ENCODE measurements at places on chromosomes 12 and 14.

GRCh38 chr12:11227373-11227772, 40.6 kb upstream of the TAS2R42 start:
- H3K4me3 ChIP-seq = no peak overlapping the region
- H3K27me3 ChIP-seq = peaks cover 3% of the 10 kb centered on the region
- H3K36me3 ChIP-seq = no peaks in the 10 kb centered on the region
- DNase-seq = no peak

DNA sequence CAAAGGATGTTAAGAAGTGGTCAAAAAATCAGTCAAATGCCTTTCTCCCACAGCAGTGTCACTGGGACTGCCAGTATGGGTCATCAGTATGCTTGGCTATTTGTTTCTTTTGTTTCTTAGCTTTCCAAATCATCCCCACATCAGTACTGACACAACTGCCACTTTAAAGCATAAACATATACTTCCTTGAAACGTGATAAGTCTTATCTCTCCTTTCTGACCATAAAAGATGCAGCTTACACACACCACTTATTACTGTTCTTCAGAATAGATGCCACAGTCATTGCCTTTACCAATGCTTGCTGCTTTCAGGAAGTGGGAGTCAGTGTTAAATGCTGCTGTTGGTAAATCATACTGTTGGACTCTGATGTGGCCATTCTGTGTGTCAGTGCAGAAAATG, 18.6 kb upstream of the GARIN2 start:
- H3K4me3 ChIP-seq = no peak overlapping the region
- H3K4me1 ChIP-seq = no peaks in the 10 kb centered on the region
- H3K36me3 ChIP-seq = peaks cover 5% of the 10 kb centered on the region

DNA sequence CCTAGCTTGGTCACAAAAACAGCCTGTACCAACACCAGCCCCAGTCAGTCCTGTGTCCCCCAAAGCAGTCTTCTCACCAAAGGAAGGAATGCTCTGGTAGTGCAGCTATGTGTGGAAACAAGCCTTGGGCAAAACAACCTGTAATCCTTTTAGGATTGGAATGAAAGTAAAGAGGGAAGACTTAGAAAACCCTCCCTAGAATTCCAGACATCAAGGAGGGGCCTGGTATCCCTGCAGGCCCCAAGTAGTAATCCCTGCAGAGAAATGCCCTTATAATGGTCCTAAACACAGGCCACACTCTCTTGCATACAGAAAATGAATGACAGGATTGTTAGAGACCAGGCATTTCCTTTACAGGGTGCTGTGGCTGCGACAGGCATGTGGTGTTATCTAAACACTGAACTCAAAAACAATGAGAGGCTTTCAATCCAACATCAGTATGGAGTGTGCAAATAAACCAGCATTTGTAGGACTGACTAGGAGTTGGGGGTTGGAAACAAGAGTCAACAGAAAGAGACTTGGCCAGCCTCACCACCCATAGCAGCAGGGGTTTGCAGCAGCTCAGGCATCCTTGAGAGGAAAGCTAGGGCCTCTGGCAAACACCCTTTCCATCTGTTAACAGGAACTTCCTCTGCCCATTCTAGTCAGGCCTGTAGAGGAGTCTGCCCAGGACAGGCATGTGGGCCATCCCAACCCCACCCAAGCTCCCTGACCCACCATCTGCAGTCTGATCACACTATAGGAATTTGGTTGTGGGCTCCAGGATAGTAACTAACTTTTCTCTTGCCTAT, 59.1 kb downstream of the DCAF5 start:
- no peaks in the 10 kb centered on the region for H3K36me3 ChIP-seq
- peak overlapping the region; percentile 51 for H3K27ac ChIP-seq
- no peak for DNase-seq
- peaks cover 27% of the 10 kb centered on the region for H3K4me1 ChIP-seq

DNA sequence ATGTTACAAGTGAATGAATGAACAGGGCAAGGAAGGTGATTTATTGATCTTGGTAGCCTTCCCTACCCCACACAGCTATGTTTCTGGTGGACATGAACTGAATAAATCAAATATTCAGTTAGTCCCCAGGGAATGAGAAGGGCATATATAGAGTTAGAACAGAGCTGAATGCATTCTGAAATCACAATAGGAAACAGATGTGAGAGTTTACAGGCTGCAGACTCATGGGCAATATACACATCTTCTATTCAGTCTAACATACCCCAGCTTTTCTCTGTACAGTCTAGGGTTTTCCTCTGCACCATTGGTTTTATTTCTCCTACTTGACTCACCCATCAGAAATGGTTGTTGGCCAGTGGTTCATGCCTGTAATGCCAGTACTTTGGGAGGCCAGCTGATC, 7.3 kb upstream of the STX2 start:
- DNase-seq = no peak
- no peak overlapping the region for H3K4me3 ChIP-seq
- no peaks in the 10 kb centered on the region for H3K36me3 ChIP-seq
- peaks cover 10% of the 10 kb centered on the region for H3K27me3 ChIP-seq
- H3K27ac ChIP-seq = no peak overlapping the region

DNA sequence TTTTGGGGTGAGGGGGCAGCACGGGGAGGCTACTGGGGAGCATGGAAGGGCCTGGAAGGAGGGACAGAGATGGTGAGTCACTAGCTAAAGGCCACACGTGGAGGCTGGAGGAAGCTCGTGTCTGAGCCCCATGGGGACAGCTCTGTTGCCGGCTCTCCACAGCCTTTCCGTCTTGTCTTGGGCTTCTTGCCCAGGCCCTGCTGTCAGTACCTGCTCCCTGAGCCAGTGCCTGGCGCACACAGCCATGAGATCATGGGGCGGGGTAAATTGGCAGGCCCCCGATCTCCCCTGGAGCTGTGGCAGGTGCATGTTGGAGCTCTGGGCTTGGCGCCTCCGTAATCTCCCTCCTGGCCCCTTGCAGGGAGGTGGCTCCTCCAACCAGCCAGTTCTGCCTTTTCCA, 16.1 kb upstream of the KRT80 start:
- H3K27me3 ChIP-seq = peaks cover 18% of the 10 kb centered on the region
- no peak overlapping the region for H3K27ac ChIP-seq
- no peak for DNase-seq
- no peak overlapping the region for H3K4me3 ChIP-seq
- H3K4me1 ChIP-seq = no peaks in the 10 kb centered on the region

- no peak overlapping the region for H3K27ac ChIP-seq
- H3K4me1 ChIP-seq = peaks cover 3% of the 10 kb centered on the region
- no peak for DNase-seq
Observed at GRCh38 chr12:50069539-50069938, 12.1 kb downstream of the ASIC1 start.

DNA sequence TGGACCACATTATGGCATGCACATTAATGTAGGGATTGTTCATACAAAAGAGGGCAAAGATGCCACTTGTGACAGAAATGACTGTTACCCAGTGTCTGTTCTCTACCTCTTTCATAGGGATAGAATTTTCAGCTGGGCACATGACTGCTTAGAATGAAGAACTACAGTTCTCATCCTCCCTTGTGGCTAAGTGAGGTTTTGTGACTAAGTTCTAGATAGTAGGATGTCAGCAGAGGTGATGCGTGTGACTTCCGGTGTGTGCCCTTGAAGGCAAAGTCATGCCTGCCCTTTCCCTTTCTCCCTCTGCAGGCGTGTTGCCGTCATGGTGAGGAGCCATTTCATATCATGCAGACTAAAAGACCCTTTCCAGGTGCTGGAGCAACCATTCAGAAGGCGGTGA, 99.3 kb downstream of the CACNA1C start:
- H3K36me3 ChIP-seq = no peaks in the 10 kb centered on the region
- H3K4me3 ChIP-seq = no peak overlapping the region
- no peak overlapping the region for H3K27ac ChIP-seq

DNA sequence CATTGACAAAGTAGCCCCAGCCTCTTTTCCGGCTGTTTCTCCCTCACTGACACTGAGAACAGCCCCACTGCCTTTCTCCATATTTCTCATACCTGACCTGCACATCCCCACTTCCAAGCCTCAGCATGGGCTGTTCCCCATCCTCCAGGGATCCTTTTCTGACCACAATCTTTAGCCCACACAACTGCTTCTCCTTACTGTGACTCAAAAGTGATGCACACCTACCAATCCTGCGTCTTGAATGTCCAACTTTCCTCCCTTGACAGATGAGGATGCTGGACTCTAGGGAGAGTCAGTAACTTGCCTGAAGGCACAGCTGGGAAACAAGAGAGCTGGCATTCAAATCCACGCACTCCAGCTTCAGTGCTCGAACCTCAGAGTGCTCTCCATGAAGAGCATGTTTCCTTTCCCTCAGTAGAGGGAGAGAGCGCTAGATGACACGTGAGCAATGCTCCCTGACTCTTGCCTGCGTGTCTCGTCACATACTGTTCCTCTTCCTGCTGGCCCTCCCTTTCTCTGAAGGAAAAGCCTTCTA, 75.6 kb downstream of the NTF3 start:
- H3K4me1 ChIP-seq = no peaks in the 10 kb centered on the region
- no peak overlapping the region for H3K27ac ChIP-seq
- no peaks in the 10 kb centered on the region for H3K36me3 ChIP-seq
- peaks cover 6% of the 10 kb centered on the region for H3K27me3 ChIP-seq
- no peak overlapping the region for H3K4me3 ChIP-seq
- no peak for DNase-seq

- no peak overlapping the region for H3K27ac ChIP-seq
- DNase-seq = peak; percentile 26
- peaks cover 2% of the 10 kb centered on the region for H3K27me3 ChIP-seq
- H3K4me1 ChIP-seq = peaks cover 24% of the 10 kb centered on the region
Observed at GRCh38 chr12:124543052-124543589, 24.3 kb downstream of the NCOR2 start.

DNA sequence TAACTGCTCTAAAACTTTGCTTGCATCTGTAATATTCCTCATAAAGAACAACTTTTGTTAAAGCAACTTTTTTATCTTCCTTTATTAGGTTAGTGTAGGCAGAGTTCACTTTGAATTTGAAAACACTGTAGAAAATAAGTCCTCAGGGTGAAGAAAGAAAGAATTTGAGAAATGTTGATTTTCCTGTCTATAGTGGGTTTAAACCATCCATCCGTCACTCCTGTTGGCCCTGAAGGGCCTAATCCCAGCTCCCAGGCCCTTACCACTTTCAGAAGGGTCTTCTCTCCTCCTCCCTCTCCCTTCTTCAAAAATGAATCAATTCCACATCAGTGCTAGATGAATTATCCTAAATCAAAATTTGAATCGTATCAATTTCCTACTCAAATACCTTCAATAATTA, 4.9 kb upstream of the SLC2A3 start:
- H3K4me1 ChIP-seq = peaks cover 11% of the 10 kb centered on the region
- H3K4me3 ChIP-seq = no peak overlapping the region
- H3K27ac ChIP-seq = no peak overlapping the region

DNA sequence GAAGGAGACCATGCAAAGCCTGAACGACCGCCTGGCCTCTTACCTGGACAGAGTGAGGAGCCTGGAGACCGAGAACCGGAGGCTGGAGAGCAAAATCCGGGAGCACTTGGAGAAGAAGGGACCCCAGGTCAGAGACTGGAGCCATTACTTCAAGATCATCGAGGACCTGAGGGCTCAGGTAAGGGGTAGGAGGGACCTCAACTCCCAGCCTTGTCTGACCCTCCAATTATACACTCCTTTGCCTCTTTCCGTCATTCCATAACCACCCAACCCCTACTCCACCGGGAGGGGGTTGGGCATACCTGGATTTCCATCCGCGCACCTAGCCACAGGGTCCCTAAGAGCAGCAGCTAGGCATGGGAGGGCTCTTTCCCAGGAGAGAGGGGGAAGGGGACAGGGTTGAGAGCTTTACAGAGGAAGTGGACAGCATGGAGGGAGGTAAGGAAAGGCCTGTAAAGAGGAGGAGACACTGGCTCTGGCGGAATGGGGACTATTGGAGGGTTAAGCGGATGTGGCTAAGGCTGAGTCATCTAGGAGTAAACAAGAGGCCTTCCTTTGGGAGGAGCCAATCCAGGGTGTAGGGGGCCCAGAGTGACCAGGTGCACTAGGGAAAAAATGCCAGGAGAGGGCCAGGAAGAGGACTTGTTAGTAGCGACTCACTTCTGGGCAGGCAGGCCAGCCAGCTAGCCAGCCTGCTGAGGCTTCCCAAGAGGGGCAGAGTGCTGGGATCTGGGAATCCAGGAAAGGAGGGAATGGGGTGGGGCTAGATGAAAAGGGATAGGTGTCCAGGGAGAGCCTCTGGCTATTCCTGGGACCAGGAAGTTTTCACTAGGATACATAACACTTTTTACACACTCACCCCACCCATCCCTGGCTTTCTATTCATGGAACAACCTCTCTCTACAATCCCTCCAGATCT, 754 bp downstream of the KRT18 start:
- H3K4me1 ChIP-seq = peaks cover 1% of the 10 kb centered on the region
- no peak overlapping the region for H3K27ac ChIP-seq
- DNase-seq = no peak
- no peaks in the 10 kb centered on the region for H3K36me3 ChIP-seq
- peak overlapping the region; percentile 41 for H3K4me3 ChIP-seq

DNA sequence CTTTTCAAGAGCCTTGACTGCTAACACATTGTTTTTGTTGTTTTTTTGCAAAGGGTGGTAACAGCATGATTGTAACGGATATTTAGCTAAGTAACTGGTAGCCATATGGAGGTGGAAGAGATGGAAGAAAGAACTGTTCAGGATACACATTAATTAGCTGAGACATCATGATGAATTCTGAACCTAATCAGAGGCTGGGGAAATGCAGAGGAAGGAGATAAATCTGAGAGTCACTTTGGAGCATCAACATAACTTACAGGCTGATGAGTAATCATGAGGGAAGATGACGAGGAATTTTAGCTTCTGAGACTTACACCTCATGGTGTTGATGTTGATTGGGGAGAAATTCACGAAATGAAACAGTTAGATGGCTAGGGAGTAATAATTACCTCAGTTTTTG, 62.3 kb downstream of the NIN start:
- H3K36me3 ChIP-seq = peaks cover 44% of the 10 kb centered on the region
- H3K4me1 ChIP-seq = no peaks in the 10 kb centered on the region
- no peak overlapping the region for H3K27ac ChIP-seq

GRCh38 chr12:120085920-120086645, 30.5 kb downstream of the RAB35 start:
- no peak overlapping the region for H3K4me3 ChIP-seq
- peaks cover 8% of the 10 kb centered on the region for H3K36me3 ChIP-seq
- DNase-seq = no peak
- H3K27ac ChIP-seq = peak overlapping the region; percentile 77

DNA sequence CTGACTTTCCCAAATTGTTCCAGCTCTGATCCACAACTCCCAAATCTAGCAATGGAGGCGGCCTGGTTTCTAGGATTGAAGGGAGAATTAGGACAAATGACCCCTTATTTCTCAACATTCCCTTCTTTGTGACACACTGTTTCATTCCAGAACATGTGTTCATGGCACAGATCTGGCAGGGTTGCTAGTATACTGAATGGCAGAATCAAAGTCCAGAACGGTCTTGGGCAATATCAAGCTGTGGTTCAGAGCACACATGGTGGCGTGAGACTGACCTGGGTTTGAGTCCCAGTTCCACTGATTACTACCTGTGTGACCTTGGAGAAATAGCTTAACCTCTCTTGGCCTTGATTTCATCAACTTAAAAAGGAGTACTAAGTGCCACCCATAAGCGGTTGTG, 152.5 kb downstream of the SAMD4A start:
- no peaks in the 10 kb centered on the region for H3K4me1 ChIP-seq
- no peak for DNase-seq
- no peak overlapping the region for H3K4me3 ChIP-seq
- no peak overlapping the region for H3K27ac ChIP-seq

Data from immature natural killer cell (primary cell).